ENCODE measurements at places on chromosomes 12 and 14.

- DNase-seq: no peak
Measured at GRCh38 chr14:58356268-58356667, 39.5 kb upstream of the TOMM20L start.

DNA sequence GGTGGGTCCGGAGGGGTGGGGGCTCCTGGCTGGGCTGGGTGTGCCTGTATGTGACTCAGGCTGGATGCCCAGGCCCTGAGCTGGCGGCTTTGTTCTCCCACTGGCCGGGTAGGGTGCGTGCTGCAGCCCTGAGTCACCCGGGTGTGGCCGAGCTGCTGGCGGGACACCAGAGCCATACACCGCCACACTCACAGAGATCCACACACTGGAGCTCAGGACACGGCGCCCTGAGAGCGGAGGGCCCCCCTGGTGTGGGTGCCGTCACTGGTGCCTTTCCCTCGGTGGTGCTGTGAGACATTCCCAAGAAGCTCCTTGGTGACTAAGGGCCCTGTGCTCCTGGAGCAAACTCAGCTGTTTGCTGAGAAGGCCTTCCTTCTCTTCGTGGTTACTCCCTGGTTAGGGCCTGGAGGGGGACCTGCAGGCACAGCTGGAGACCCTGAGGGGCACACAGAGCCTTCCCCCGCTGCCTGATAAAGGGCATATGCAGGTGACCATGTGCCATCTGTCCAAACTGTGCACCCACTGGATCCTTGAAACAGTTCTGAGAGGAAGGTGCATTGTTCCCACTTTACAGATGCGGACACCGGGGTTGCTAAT lies 44.3 kb downstream of the KRT80 start:
- DNase-seq: no peak

GRCh38 chr12:68530965-68531364 lies 79.7 kb upstream of the RAP1B start:
- no peak for DNase-seq

GRCh38 chr14:66105815-66106214 lies 380.4 kb upstream of the CCDC196 start:
- DNase-seq: no peak

DNA sequence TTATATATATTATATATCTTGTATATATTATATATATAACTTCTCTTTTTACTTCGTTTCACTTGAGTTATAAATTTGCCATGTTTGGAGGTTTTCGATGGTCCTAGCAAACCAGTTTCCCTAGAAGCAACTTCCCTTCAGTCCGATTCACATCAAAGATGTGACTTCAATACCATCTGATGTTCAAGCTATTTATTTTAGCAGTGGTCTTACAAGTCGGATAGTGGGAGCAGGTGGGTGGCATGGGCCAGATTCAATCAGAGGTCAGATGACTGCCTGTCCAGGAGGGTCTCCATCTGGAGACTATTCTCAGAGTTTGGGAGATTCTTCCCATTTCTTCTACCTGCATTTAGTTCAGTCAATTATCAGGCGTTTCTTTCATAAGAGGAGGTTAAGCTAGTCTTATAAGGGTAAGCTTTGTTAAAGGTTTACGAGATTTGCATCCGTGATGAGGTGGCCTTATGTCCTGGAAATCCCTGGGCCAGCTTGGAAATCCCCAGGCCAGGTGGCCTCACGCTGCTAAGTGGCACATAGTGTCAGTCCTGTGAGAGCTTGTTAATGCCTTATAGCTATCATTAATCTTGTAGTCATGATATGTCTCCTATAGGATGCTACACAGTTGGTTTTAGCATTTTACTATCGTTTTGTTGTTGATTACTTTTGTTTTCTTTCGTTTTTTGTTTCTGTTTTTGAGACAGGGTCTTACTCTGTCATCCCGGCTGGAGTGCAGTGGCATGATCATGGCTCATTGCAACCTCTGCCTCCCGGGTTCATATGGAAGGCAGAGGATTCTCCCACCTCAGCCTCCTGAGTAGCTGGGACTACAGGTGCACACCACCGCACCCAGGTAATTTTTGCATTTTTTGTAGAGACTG lies 145.8 kb downstream of the BICD1 start:
- no peak for DNase-seq

DNA sequence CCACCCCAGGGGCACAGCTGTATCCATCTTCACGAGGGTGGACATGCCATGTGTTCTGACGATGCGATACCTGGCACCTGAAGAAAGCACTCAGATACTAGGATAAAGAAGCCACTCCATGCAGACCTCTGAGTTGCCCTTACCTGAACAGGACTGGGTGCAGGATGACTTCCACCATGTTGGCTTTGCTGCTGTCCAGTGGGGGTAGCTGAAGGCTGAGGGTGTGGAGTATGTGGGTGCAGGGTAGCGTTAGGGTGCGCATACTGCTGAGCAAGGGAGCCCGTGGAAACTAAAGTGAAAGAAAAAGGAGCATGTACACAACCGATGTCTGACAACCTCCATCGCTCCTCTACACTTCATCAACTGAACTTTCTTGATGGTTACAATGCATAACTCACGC lies 51.3 kb downstream of the SH2B3 start:
- no peak for DNase-seq

- no peak for DNase-seq
Measured at GRCh38 chr12:122081697-122082221, 3.2 kb downstream of the MLXIP start.

- DNase-seq: no peak
Measured at GRCh38 chr14:101177301-101177971, 273.9 kb upstream of the RTL1 start.

- DNase-seq: no peak
Measured at GRCh38 chr14:85527445-85528035, 2.4 kb upstream of the FLRT2 start.

- DNase-seq: no peak
Measured at GRCh38 chr14:29630566-29631160, 297.0 kb downstream of the PRKD1 start.

DNA sequence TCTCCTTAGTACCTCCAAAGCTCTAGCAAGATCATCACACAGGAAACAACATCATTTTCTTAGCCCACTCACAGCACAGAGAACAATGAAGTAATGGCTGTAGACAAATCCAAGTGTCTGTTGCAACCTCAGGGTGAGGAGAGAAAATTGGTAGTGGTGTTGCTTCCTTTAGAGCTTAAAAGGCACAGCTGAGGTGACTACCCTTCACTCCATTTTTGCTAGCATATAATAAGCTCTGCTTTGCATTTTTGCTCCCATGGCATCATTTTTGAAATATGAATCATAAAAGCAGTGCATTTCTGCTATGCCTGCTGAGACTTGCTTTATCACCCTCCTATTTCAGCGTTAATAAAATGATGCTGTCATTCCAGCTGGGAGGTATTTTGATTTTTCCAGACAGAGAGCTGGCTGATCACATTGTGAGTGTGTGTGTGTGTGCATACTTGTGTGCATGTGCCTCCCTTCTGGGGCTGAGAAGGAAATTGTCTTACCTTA lies 18.5 kb upstream of the PCNX1 start:
- no peak for DNase-seq

- DNase-seq: no peak
Measured at GRCh38 chr14:92435154-92435553, 78.4 kb upstream of the RIN3 start.

GRCh38 chr12:48078901-48079300 lies 27.0 kb downstream of the SENP1 start:
- no peak for DNase-seq

DNA sequence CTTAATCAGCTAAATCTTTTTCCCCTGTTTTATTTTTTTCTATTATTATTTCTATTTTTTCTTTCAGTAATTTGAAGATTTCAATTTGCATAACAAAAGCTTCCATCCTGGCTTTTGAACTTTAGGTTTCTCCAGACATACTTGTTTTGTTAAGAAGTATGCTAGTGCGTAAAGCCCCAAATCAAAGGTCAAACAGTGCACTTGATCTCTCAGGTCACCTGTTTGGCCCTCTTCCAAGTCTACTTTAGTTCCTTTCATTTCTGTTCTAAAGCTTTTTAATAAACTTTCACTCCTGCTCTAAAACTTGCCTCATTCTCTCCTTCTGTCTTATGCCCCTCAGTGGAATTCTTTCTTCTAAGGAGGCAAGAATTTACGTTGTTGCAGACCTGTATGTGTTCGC lies 54.6 kb upstream of the ATXN7L3B start:
- no peak for DNase-seq

GRCh38 chr12:102435827-102436436 lies 44.4 kb downstream of the IGF1 start:
- no peak for DNase-seq

GRCh38 chr12:89373763-89374572 lies 21.7 kb upstream of the DUSP6 start:
- DNase-seq: no peak

GRCh38 chr12:4024701-4025100 lies 151.5 kb upstream of the PARP11 start:
- no peak for DNase-seq
